ENCODE measurements at places on chromosomes 2 and 18.

DNA sequence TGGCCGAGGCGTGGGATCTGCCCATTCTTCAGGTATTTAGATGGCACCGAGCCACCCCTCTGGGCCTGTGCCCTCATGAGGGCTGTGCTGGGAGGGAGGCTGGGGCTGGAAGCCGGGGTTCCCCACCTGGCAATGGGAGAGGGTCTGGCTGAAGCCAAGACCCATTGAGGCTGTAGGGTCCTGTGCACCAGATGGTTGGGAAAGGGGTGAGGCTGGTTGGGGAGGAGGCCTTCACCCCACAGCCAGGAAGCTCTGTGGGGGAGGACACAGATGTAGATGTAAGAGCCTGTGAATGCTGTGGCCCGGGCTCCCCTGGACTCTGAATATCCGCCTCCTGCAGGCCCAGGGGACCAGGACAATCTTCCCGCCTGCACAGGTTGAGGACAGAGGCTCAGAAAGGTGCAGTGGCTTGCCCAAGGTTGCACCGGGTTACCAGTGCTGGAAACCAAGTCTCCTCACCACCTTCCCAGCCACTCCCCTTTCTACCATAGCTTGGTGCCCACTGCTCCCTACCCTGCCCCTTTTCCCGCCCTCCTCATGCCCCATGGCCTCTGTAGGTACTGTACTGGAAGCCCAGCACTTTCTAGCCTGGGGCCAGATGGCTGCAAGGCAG is 49.7 kb downstream of the PDCL3 start:
- DNase-seq, result no peak

DNA sequence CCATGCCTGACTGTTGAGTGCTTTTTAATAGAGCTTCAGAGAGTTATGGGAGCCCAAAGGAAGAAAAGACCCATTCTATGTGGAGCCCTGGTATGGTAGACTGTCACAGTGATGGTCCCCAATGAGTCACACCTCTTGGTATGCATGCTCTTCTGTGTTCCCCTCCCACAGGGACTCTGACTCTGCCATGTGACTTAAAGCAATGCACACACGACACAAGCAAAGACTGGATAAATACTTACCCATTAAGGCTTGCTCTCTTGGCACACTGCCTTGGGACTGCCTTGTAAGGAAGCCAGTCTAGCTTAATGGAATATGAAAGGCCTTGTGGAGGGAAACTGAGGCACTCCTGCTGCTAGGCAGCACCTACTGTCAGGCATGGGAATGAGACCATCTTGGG is 16.7 kb upstream of the DTNB start:
- DNase-seq, result no peak

- DNase-seq, result no peak
Measured at GRCh38 chr2:124874219-124874618, 849.1 kb downstream of the CNTNAP5 start.

DNA sequence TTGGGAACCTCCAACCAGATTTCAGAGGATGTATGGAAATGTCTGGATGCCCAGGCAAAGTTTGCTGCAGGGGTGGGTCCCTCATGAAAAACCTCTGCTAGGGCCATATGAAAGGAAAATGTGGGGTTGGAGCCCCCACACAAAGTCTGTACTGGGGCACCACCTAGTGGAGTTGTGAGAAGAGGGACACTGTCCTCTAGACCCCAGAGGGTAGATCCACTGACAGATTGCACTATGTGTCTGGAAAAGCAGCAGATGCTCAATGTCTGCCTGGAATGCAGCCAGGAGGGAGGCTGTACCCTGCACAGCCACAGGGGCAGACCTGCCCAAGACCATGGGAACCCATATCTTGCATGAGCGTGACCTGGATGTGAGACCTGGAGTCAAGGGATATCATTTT is 573.7 kb upstream of the NXPH2 start:
- no peak for DNase-seq

DNA sequence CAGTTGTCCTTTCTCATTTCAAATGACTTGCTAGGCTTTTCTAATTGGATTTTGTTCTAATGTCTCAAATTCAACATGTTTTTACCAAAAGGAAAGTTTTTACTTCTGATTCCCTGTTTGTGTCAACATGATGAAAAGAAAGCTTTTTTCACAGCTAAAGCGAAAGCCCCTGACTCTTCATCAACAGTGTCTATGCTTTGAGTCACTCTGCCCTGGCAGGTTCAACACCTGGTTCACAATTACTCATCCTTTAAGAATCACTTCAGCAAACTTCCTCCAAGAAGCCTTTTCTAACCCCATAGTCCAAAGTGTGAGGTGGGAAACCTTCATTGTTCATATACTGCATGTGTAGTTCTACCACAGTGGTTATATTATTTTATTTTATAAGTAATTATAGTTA is 7.6 kb upstream of the DSG2 start:
- no peak for DNase-seq

GRCh38 chr18:50473881-50474280 is 86.0 kb upstream of the MAPK4 start:
- no peak for DNase-seq

DNA sequence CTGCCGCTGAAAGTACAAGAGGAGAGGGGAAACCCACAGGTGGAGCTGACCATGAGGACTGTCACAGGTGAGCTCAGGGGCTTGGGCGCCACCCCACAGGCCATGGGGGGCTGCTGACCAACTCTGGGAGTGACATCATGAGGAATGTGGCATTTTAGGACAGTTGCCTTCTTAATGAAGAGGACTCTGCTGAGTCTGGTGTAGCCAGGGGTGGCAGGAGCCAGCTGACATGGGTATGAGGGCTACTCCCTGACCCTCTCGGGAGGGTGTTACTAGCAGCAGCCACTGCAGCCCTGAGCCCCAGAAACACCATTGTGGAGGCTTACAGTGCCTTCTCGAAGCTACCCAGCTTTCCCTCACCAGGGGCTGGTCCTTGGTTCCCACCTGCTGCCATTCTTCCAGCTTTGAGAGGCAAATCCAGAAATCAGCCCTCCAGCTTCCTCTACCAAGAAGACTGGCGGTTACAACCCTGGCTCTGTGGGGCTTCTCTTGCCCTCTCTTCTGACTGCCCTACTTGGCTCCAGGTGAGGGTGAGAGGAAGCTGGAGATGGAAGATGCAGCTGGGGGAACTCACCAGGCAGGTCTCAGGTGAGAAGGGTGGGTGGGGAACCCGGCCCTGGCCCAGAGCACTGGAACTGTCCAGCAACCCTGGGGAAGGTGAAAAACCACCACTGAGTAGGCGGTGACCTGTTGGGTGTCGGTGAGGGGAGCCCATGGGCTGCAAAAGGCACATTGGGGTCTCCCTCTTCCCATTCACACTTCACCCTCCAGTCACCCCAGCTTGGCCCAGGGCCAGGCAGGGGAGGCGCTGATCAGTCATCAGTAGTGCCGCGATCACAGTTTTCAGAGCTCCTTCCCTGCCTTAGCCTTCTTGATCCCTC is 98.5 kb downstream of the MCFD2 start:
- no peak for DNase-seq

- DNase-seq, result no peak
Measured at GRCh38 chr2:120831086-120831485, 95.4 kb downstream of the GLI2 start.

DNA sequence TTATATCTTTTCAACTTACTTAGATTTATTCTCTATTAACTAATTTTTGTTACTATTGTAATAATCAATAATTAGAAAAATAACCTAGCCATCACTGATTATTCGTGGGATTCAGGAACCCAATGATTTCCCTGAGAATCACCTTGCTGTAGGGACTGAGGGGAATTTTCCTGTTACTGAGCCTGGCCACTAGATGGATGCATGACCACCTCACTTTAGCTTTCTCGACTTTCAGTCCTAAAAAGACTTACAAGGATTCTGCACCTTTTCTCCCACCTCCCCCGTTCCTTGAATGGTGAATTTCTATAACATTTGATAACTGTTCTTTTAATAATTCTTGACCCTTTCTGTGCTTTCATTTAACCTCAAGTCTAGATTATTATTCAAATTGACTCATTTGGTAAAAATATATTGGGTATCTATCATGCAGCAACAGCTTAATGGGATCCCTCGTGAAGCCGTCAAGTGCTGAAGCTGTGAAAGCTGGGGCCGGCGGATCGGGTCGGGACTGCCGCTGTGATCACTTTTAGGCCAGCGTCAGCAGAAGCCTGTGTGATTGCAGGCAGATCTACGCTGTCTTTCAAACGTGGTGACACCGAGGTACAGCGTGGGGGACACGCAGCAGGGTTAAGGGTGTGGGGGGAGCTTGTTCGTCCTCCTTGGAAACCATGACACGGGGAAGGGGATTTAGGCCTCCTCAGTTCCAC is 38.8 kb upstream of the TMEM18 start:
- DNase-seq, result no peak

DNA sequence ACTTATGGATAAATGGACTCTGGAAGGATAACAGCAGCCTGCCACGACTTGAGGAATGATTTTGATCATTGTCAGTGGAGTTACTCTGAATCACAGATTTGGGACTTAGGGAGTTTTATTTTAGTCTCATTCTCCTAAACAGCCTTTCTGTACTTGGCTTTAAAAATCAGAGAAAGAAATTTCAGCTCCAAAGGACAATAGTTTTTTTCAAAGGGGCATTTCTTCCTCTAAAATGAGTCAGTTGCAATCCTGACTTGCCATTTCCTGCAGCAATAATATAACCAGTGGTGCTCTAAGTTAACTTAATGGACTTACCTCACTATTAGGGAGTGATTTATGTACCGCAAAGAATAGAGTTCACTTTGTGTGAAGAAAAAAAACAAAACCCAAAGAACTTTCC is 35.1 kb upstream of the MTX2 start:
- DNase-seq, result no peak

- no peak for DNase-seq
Measured at GRCh38 chr18:68024716-68025115, 508.2 kb upstream of the DSEL start.

DNA sequence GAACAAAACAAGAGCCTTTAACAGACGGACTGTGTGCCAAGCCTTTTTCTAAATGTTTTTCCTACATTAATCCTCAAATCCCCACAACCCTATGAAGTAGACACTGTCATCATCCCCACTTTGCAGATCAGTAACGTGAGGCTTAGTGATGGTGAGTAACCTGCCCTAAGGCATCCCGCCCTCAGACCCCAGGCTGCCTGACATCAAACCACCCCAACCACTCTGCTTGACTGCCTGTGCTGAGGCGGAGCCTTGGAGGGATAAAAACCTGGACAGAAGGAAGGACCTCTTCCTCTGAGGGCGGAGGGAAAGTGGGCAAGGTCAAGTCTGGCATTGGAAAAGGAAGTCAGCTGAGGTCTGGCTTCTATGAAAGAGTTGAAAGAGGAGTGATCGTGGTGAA is 104.6 kb downstream of the SP3 start:
- DNase-seq, result no peak

DNA sequence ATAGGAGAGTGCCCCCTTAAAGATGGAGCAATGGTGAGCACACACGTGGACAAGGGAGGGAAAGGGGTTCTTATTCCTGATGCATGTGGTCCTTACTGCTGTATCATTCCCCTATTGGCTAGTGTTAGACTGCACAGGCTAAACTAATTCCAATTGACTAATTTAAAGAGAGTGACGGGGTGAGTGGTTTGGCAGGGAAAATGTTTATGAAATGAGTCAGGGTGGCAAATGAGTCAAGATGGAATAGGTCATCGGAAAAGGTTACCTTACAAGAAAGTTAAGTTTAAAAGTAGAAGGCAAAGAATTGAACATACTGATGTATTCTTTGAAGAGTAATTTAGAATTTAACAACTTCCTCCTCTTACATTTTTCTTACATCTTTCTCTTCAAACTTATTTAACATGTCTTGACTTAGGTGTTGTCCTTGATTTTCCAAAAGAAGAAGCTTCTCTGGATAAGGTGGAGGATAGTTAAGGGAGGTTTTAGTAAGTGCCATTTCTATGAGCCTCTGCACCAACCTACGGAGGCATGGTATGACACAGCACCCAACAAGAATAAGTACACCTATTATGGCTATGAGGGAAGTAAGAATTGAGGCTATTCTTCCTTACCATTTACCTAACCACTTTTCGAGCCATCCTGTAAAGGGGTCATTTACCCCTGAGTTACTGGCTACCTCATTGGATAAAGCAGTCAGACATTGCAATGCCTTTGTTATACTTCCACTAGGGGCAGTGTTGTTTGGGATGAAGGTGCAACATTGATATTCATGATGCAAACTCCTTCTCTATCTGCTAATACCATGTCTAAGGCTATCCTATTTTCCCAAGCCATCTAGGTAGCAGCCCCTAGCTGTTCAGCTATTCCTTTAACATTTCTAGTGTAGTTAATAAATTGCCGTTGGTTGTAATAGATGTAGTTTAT is 1345.8 kb upstream of the LRRTM1 start:
- DNase-seq, result no peak

- DNase-seq, result peak; percentile 8
Measured at GRCh38 chr2:190277234-190278112, 42.2 kb downstream of the HIBCH start.

DNA sequence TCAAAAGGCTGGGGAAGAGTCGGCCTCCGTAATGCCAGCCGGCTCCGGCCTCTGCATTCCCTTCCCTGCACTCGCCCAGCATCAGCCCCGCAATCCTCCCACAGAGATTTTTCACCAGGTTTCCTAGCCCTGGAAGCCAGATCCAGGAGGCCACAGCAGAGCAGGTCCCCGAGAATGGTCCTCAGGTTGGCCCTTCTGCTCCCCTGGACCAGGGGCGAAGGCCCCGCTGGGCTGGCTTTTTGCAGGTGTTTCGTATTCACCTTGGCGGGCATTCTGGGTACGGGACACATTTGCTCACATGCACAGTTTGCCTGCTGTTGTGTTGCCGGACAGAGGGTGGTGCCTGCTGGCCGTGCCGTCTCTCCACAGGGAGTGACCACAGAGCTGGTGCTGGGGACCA is 309.5 kb downstream of the NDUFA10 start:
- peak; percentile 14 for DNase-seq

Measured in stimulated activated CD4-positive, alpha-beta T cell treated with anti-CD3 and anti-CD28 coated beads, Interleukin-2, amount 100 ng/mL, for 24 hours (primary cell).